Thyroid gland (tissue), 4 donors: ENCODE measurements at places on chromosomes 16 and 17. TPM values are rescaled to one million over a fixed set of nuclear protein-coding genes. Genes with fewer than 3 reads are reported as not detected.

Gene PLEKHG4
- 10.7 TPM for total RNA-seq

Gene ASGR1
- 3.0 TPM for total RNA-seq

Gene EVPLL
- 0.89 TPM for total RNA-seq

Gene C1QBP
- 143 TPM for total RNA-seq

Gene SAMD14
- 0.24 TPM for total RNA-seq

Gene PRSS33
- not detected for total RNA-seq

Gene CCL1
- total RNA-seq, result not detected

GRCh38 chr17:50946891-50947781 is 81.0 kb upstream of the TOB1 start:
- H3K27ac ChIP-seq, result peak overlapping the region; percentile 95
- no peaks in the 10 kb centered on the region for H3K36me3 ChIP-seq
- DNase-seq, result no peak
- peaks cover 51% of the 10 kb centered on the region for H3K4me1 ChIP-seq

- peak; percentile 80 for DNase-seq
- no peak overlapping the region for H3K4me3 ChIP-seq
- H3K36me3 ChIP-seq, result peaks cover 65% of the 10 kb centered on the region
- peak overlapping the region; percentile 18 for H3K27ac ChIP-seq
Measured at GRCh38 chr16:68298907-68299561, 11.7 kb downstream of the SLC7A6OS start.

DNA sequence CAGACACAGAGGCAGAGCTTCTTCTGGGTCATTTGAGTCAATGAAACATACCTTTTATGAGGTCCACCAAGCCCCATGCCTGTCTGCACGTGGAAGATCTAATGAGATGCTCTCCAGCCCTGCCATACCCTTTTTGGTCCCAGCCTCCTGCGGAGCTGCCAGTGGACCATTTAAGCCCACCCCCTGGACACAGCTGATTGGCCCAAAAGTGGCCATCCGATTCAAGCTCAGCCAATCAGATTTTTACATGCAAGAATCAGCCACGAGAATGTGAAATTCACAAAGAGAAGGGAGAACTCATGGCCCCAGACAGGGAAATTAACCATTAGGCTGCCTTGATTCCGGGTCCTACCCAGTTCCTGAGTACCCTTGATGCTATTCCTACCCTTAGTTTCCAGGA is 231.0 kb upstream of the EEF2KMT start:
- no peaks in the 10 kb centered on the region for H3K27me3 ChIP-seq
- no peaks in the 10 kb centered on the region for H3K36me3 ChIP-seq
- H3K4me1 ChIP-seq, result no peaks in the 10 kb centered on the region
